ENCODE measurements at places on chromosomes 16 and 17. TPM values are rescaled to one million over a fixed set of nuclear protein-coding genes. Genes with fewer than 3 reads are reported as not detected.

Gene HS3ST3B1
- 41.5 TPM for total RNA-seq

Gene PRAC1
- not detected for total RNA-seq

Gene KRT32
- not detected for total RNA-seq

Gene MPP3
- total RNA-seq: 11.3 TPM

Gene EVPLL
- total RNA-seq: not detected

Gene NPIPA2
- 0.71 TPM for total RNA-seq

Gene NDRG4
- 8.7 TPM for total RNA-seq

GRCh38 chr16:86073763-86074493, 175.0 kb downstream of the IRF8 start:
- no peak overlapping the region for H3K4me3 ChIP-seq
- no peak for DNase-seq
- H3K27me3 ChIP-seq: no peaks in the 10 kb centered on the region

DNA sequence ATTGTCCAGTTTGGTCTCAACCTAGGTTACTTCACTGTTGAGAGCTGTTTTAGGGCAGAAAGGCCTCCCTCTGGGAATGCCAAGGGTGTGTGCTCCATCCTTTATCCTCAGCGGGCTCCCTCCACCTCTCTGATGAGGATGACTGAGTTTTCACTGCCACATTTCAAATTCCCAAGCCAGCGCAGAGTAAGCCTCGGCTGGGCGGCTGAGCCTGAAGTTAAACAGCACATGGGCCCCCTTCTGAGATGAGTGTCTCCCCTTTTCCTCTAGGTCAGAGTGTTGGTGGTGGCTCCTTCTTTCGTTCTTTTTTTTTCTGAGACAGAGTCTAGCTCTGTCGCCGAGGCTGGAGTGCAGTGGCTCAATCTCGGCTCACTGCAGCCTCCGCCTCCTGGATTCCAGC, 5.5 kb upstream of the GCSH start:
- H3K27ac ChIP-seq: no peak overlapping the region
- H3K4me1 ChIP-seq: peaks cover 2% of the 10 kb centered on the region
- no peaks in the 10 kb centered on the region for H3K36me3 ChIP-seq
- H3K4me3 ChIP-seq: no peak overlapping the region
- no peak for DNase-seq

- DNase-seq: peak; percentile 24
- H3K4me3 ChIP-seq: peak overlapping the region; percentile 93
- H3K4me1 ChIP-seq: peaks cover 12% of the 10 kb centered on the region
- no peaks in the 10 kb centered on the region for H3K27me3 ChIP-seq
These were observed 430 bp downstream of the HAPSTR1 start for GRCh38 chr16:9091867-9092281.

GRCh38 chr17:66580956-66581391, 253.9 kb upstream of the CACNG5 start:
- H3K36me3 ChIP-seq: 0 out of 2 replicates have a peak, but pooled peaks cover 2% of the 10 kb centered on the region
- peaks cover 6% of the 10 kb centered on the region for H3K4me1 ChIP-seq
- H3K27ac ChIP-seq: no peak overlapping the region
- H3K4me3 ChIP-seq: no peak overlapping the region
- no peak for DNase-seq

GRCh38 chr16:88741368-88741767, 35.1 kb downstream of the CTU2 start:
- H3K36me3 ChIP-seq: no peaks in the 10 kb centered on the region
- no peak overlapping the region for H3K4me3 ChIP-seq
- H3K27me3 ChIP-seq: no peaks in the 10 kb centered on the region
- peaks cover 44% of the 10 kb centered on the region for H3K4me1 ChIP-seq
- no peak for DNase-seq

GRCh38 chr16:77871932-77872331, 83.6 kb downstream of the VAT1L start:
- no peaks in the 10 kb centered on the region for H3K27me3 ChIP-seq
- no peak overlapping the region for H3K4me3 ChIP-seq
- H3K4me1 ChIP-seq: no peaks in the 10 kb centered on the region
- DNase-seq: no peak
- H3K36me3 ChIP-seq: no peaks in the 10 kb centered on the region

DNA sequence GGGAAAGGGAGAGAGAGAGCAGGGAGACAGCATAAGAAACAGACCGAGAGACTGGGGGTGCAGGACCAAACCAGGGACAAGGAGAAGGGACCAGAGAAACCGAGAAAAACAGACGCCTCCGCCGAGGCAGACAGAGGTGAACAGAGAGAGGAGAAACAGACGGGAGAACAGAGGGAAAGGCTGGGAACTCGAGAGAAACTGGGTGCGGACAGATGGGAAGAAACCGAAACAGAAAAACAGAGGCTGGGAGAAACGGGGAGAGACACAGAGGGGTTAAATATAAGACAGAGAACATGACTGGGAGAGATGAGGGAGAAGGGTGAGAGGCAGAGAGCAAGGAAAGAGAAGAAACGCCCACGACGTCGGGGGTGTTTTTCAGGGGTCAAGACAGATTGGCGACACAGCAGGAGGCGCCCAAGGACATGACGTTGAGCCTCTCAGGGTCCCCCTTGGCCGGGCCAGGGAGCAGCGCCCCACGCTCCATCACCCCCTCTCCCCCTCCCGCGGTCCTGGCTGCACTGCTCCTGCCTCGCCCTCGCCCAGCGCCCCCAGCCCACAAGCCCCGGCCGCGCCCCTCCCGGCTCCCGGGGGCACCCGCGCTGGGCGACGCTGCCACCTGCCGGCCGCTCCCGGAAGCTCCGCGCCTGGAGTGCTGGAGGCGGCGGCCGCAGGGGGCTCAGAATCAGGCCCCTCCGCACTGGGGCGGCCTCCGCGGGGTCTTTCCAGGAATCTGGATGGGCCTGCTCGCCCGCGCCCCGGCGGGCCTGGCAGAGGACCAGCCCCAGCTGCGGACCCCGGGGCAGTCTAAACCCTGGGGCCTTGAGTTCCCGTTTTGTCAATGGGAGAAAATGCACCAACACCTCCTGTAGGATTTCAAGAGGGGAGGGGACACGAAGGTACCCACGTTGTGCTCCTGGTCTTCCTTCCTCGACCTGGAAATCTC, 1.3 kb upstream of the TMEM92 start:
- DNase-seq: peak; percentile 48
- no peak overlapping the region for H3K4me3 ChIP-seq
- H3K27ac ChIP-seq: no peak overlapping the region
- peaks cover 6% of the 10 kb centered on the region for H3K27me3 ChIP-seq

- H3K4me1 ChIP-seq: no peaks in the 10 kb centered on the region
- DNase-seq: no peak
- no peak overlapping the region for H3K27ac ChIP-seq
- no peak overlapping the region for H3K4me3 ChIP-seq
These were observed 179.4 kb upstream of the SDK2 start for GRCh38 chr17:73823684-73824083.

- no peaks in the 10 kb centered on the region for H3K36me3 ChIP-seq
- H3K4me3 ChIP-seq: no peak overlapping the region
- DNase-seq: no peak
- no peaks in the 10 kb centered on the region for H3K27me3 ChIP-seq
These were observed 31.1 kb downstream of the ST3GAL2 start for GRCh38 chr16:70407811-70408274.

DNA sequence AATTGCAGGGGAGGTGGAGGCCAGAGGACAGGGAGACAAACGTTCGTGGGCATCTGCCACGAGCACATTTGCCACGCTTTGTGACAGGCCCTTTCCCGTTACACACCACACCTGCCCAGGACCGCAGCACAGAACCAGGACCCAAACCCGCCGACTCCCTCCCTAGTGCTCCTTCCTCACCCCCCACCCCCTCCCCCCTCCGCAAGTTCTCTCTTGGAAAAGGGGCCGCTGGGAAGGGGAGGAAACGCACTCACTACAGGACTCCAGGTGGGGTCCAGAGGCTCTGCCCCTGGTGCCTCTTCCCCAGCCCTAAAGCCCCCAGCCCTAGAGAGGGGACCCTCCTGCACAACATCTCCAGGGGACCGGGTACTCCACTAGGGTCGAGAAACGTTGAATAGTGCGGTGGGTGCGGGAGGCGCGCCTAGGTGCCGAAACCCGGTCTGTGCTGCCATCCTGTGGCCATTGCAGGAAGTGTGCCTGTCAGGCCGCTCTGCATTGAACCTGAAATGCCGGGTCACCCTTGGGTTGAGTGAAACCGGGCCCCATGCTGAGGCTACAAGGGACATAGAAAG, 21.9 kb upstream of the EIF1 start:
- peak overlapping the region; percentile 47 for H3K4me3 ChIP-seq
- H3K27ac ChIP-seq: peak overlapping the region; percentile 54
- H3K4me1 ChIP-seq: 0 out of 2 replicates have a peak, but pooled peaks cover 2% of the 10 kb centered on the region
- DNase-seq: peak; percentile 86

GRCh38 chr17:28426081-28426519, 20.1 kb upstream of the SLC46A1 start:
- no peak overlapping the region for H3K4me3 ChIP-seq
- no peaks in the 10 kb centered on the region for H3K4me1 ChIP-seq
- peaks cover 27% of the 10 kb centered on the region for H3K27me3 ChIP-seq

DNA sequence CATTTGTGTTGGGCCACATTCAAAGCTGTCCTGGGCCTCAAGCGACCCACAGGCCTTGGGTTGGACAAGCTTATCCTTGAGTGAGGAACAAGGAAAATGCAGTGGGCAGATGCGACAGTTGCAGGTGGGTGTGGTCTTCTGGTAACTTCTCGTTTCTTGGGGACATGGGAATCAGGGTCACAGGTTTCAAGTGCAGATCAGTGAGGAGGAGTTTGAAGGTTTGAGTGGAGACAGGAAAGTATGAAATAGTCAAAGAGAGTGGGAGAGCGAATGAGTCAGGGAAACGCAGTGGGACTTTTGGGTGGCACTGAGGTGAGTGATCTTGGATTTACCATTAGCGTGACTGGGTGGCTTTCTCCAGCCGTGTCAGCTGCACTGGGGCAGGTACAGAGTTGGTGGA, 15.4 kb upstream of the CCL22 start:
- no peak overlapping the region for H3K4me3 ChIP-seq
- H3K27ac ChIP-seq: no peak overlapping the region
- H3K27me3 ChIP-seq: no peaks in the 10 kb centered on the region
- H3K36me3 ChIP-seq: no peaks in the 10 kb centered on the region
- no peak for DNase-seq
- peaks cover 14% of the 10 kb centered on the region for H3K4me1 ChIP-seq

GRCh38 chr17:42252597-42253550, 23.3 kb downstream of the STAT5B start:
- 0 out of 2 replicates have a peak, but pooled peaks cover 6% of the 10 kb centered on the region for H3K4me1 ChIP-seq
- H3K36me3 ChIP-seq: no peaks in the 10 kb centered on the region
- no peaks in the 10 kb centered on the region for H3K27me3 ChIP-seq
- H3K27ac ChIP-seq: no peak overlapping the region
- no peak for DNase-seq
- H3K4me3 ChIP-seq: no peak overlapping the region

DNA sequence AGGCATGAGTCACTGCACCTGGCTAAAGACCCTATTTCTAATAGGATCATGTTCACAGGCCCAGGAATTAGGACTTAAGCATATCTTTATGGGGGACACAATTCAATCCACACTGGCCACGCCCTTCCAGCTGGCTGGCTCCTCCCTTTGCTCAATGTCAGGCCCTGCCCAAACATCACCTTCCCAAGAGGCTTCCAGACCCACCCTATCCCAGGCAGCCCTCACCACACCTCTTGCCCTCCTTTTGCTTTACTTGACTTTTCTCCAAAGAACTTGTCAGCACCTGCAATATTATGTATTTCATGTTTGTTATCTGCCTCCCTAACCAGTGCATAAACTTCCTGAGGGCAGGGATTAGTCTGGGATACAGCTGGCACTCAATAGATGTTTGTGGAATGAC, 109.6 kb upstream of the CDH5 start:
- no peaks in the 10 kb centered on the region for H3K27me3 ChIP-seq
- H3K4me1 ChIP-seq: peaks cover 47% of the 10 kb centered on the region
- H3K36me3 ChIP-seq: no peaks in the 10 kb centered on the region
- DNase-seq: peak; percentile 42

- no peak for DNase-seq
- no peaks in the 10 kb centered on the region for H3K36me3 ChIP-seq
- H3K27ac ChIP-seq: no peak overlapping the region
- no peaks in the 10 kb centered on the region for H3K27me3 ChIP-seq
- H3K4me3 ChIP-seq: no peak overlapping the region
These were observed 353.3 kb downstream of the C16orf95 start for GRCh38 chr16:86963600-86964575.

- H3K27me3 ChIP-seq: peaks cover 20% of the 10 kb centered on the region
- no peaks in the 10 kb centered on the region for H3K4me1 ChIP-seq
- no peak overlapping the region for H3K27ac ChIP-seq
- DNase-seq: peak; percentile 92
These were observed 2.6 kb upstream of the FMNL1 start for GRCh38 chr17:45218895-45219661.

GRCh38 chr16:47476654-47477345, 15.7 kb downstream of the PHKB start:
- no peaks in the 10 kb centered on the region for H3K27me3 ChIP-seq
- no peak for DNase-seq
- H3K27ac ChIP-seq: no peak overlapping the region
- H3K4me3 ChIP-seq: no peak overlapping the region
- no peaks in the 10 kb centered on the region for H3K36me3 ChIP-seq
- no peaks in the 10 kb centered on the region for H3K4me1 ChIP-seq

GRCh38 chr16:58755989-58756649, 22.0 kb upstream of the GOT2 start:
- DNase-seq: peak; percentile 87
- H3K27me3 ChIP-seq: peaks cover 3% of the 10 kb centered on the region
- no peak overlapping the region for H3K4me3 ChIP-seq

DNA sequence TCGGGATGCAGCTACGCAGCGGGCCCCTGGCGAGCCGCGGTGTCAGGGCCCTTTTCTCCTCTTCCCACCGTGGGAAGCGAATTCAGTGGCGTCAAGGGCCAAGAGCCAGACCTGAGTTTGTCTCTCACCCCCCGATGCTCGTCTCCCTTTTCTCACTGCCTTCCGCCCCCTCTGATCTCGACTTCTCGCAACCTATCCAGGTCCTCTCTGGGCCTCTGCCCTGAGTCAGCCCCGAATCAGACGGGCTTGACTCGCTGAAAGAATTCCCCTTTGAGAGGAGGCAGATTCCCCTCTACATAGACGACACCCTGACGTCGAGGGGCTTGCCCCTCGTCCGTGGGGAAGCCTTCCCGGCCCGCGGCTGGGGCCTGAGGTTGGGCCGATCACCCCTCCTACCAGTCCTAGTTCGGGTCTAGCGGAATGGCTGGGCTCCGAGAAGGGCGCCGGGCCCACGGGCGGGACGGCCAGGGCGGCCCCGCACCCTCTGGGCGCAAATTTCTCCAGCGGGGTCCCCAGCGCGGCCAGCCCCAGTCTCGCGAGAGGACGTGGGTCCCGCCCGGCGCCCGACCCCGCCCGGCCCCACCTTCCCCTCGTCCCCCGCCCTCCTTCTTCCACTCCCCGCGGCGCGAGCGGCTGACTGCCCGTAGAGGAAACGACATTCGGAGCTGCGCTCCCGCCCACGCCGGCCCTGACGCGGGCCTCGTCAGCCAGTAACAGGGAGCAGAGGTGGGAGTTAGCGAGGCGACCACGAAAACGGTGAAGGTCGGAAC, at the start of gene GGNBP2:
GGNBP2 (plus strand) TSS at position 613 of the 770 bp plus-strand sequence. CDS start 806 bp downstream, outside the sequence.
- peaks cover 9% of the 10 kb centered on the region for H3K4me1 ChIP-seq
- H3K27ac ChIP-seq: peak within 1 kb of the TSS; percentile 94
- peak; percentile 95 for DNase-seq
- peaks cover 19% of the 10 kb centered on the region for H3K36me3 ChIP-seq
- H3K4me3 ChIP-seq: peak within 1 kb of the TSS; percentile 96

All from SJCRH30 (cell line).